ENCODE measurements at places on chromosomes 4 and X.

DNA sequence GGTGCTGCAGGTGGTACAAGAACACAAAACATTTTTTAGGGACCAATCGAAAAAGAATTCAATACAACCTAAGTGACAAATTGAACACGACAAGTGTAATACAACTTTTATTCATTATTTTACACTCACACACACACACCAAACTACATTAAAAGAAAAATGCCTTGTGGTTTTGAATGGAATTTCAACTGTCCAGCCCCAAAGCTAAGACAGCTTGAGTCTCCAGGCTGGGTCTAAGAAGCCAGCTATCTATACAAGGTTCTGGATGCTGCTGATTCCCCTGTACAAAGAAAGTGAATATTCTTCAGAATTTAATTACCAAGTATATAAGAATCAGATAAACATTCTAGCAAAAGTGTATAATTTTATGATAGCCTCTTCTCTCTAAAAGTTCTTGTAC is 118.2 kb downstream of the PPP3CA start:
- DNase-seq = no peak

DNA sequence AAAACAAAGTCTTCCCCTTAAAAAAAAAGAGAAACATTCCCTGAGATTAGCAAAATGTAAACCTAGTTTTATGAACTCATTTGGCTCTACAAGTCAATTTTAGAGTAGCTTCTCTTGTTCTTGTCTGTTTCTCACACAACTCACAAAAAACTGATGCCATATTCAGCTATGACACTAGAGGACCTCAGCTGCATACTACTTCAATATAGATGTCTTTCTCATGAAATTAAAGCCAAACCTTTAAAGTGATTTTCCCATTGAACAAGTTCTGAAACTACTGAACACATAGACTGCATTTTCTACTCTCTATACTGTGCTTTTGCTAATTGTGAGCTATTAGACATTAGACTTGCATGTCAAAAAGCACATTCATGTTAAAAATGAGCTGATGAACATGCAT is 49.8 kb downstream of the TBCK start:
- no peak for DNase-seq

DNA sequence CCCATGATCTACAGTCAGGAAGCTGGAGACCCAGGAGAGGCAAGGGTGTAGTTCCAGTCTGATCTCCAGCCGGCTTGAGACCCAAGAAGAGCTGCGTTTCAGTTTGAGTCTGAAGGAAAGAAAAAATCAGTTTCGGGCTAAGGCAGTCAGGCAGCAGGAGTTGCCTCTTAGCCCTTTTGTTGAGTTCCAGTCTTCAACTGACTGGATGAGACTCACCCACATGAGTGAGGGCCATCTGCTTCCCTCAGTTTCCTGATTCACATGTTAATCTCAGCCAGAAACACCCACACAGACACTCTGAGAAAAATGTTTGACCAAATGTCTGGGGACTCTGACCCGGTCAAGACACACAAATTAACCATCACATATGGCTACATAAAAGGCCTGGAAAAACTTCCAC is 73.6 kb upstream of the ELOVL6 start:
- DNase-seq = no peak

DNA sequence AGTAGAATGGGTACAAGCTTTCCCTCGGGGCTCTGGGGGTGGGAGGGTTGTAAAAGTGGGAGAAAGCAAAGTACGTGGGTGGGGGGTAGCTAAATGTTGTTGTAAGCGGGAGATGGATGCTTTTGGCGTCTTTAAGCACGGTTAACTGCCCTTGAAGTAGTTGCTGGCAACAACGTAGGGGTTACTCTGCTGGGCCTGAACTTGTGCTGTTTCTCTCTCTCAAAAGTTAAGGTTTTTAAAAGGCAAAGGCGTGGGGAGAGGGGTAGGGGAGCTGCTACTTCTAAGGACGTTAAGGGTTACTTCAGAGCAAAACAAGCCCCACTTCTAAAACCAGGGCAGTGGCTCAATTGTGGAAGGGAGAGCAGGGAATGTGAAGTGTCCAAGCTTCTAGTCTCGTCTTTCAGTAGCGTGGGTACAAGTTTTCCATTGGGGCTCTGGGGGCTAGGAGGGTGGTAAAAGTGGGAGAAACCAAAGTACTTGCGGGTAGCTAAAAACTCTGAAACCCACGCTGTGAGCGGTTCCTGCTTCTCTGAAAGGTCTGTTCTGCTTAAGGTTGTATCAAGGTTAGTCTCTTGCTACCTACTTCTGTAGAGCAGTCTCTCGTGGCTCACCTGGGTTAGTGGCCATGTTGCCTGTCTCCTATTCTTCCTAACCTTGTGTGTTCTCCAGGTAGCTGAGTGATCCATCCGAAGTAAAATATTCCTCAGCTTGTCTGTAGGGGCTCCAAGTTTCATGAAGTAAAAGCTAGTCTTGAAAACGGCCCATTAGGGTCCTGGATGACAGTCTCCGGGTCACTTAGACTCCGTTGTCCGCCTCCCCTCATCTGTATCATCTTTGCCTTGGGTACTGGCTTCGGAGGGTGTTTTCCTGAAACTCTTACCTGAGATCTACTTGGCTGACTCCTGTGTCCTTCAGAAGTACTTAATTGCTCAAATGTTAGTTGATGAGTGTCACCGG is 1.7 kb upstream of the WDR1 start:
- no peak for DNase-seq

GRCh38 chr4:112279882-112280315 is 5.8 kb downstream of the TIFA start:
- no peak for DNase-seq

DNA sequence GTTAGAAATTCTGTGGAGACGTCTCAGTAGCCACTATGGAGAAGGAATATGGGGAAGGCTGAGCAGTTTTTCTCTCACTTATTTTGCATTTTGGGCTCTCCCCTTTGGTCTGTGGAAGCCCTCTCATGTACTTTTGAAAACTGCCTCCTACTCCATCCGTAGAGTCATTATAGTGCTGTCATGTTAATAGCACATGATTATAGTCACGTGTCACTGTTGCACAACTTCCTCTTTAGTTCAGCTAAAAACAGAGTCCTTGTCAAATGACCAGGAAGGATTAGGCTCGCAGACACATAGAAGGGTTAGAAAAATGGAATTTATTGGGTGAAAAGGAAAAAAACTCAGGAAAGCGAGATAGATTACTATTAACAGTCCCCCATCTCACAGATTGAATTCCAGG is 258.2 kb upstream of the CXorf51A start:
- DNase-seq = no peak

DNA sequence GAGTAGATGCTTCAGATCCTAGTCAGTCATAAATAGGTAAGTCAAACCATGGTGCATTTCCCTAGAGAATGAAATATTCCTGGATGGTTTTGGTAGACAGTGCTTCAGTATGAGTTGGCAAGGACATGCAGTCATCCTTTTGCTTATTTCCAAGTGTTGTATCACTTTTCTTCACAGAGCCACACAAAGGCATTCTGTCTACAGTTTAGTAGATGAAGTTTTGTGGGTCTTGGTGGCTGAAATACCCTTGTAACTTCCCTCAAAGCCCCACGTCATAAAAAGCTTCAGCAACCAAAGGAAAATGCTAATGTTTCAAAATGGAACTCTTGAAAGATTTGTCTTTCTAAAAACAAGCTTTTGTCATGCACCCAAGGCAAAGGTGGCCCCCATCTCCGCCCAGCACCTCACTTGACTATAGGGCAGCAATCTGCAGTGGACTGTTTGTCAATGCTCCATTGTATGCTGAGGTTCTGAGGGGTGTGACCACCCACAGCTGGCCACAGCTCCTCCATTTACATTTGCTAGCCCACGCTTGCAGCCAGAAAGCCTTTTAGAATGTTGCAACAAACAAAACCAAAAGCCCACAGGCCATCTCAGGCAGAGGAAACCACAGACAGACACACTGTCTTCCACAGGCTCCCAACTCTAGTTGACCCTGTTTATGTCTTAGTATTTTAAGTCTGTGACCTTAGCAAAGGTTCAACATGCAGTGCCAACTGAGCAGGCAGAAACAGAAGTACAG is 87.1 kb upstream of the FAM9C start:
- DNase-seq = no peak

DNA sequence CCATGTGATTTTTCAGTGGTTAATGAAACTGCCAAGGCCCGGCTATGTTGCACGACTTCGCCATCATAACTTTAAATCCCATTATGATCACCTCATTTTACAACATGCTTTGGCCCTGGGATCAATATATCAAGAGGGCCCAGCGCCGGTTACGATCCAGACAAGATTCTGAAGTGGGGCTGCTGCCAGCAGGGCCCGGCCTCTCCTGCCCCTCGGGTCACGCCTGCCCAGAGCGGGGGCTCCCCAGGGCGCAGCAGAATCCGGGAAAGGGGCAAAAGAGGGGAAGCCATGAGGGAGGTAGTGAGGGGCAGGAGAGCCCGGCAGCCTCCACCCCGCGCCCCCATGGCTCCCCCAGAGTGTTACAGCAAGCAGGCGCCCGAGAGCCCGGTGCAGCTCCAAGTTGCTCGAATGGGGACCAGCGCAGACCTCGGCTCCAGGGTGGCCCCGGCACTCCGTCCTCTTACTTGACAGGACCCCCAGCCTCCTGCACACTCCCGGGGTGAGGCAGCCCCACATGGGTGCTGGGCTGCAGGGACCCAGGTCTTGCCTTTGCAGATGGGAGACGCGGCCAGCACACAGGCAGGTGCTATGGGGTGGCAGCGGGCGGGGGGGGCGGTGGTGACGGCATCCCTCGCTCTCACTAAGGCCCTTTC is 129.8 kb upstream of the NKX1-1 start:
- no peak for DNase-seq

DNA sequence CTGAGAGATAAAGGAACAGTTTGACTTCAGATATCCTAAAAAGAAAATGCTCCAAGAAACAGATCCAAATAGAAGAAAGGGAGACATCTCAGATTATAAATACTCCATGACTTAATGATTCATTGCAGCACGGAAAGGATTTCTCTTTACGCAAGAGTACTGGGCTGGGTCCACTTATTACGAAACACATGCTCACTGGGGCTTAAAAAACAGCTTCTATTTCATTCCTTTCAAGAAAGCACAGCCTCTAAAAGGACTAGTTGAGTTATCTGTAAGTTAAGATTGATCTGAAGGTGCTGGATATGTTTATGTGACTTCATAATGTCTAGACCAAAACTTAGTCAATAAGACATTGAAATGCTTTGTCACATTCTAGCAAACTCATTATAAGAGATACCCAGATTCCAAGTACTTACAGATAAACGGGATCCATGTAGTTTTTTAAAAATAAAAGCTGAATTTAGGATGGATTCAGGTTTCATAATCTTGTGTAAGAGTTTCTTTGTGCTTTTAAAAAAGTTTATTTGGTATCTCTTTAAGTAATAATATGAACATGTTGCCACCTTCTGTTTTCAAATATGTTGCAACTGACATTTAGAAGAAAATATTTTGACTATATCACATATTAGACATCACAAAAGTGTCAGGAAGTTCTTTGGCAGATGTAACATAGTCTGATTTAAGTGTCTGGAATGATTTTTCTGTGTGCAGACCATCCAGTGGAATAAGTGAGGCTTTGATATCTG is 109.5 kb upstream of the MYOZ2 start:
- no peak for DNase-seq

DNA sequence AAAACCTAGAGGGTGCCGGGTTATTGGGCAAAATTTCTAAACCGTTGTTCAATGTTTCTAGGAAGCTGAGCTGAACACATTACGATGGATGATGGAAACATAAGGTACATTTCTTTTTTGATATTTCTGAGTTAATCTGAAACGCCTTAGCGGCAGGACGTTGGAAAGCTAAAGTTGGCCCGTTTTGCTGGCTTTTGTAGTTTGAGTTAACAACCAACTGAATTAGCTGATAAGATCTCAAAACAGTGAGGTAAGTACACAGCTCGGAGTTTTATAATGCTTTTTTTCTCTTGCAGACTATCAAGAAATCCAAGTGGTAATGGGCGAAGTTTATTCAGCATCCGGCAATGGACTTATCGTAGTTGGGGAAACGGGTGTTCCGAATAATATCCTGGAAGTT is 73.5 kb downstream of the PRSS12 start:
- DNase-seq = no peak

GRCh38 chr4:43782391-43782790 is 666.2 kb downstream of the KCTD8 start:
- DNase-seq = no peak
